Body of pancreas (tissue), 4 donors: ENCODE measurements at places on chromosomes 1 and 21.
A peak's percentile ranks its signal among the peaks of the same experiment; 100 is the strongest.

DNA sequence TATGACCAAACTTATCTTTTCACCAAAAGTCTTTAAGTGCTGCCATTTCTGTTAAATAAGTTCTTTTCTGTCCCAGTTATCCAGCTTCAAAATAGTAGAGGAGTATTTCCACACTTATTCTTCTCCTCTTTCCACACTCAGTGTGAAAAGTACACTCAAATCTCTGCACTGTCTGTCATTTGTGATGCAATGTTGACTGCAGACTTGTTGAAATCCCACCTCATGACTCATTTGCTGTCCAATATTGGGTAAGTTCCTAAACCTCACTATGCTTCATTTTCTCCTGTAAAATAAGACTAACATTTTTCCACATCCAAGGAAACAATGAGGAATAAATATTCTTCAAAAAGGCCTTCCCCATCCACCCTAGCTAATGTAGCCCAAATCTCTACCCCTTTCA lies 17.5 kb downstream of the LRRIQ3 start:
- DNase-seq, result no peak

GRCh38 chr1:118970451-118970850 lies 17.7 kb downstream of the TBX15 start:
- no peak for DNase-seq

- no peak for DNase-seq
These were observed 34.9 kb downstream of the WLS start for GRCh38 chr1:68197461-68197860.

- no peak for DNase-seq
These were observed 339.0 kb downstream of the DSCAM start for GRCh38 chr21:40507978-40508377.

DNA sequence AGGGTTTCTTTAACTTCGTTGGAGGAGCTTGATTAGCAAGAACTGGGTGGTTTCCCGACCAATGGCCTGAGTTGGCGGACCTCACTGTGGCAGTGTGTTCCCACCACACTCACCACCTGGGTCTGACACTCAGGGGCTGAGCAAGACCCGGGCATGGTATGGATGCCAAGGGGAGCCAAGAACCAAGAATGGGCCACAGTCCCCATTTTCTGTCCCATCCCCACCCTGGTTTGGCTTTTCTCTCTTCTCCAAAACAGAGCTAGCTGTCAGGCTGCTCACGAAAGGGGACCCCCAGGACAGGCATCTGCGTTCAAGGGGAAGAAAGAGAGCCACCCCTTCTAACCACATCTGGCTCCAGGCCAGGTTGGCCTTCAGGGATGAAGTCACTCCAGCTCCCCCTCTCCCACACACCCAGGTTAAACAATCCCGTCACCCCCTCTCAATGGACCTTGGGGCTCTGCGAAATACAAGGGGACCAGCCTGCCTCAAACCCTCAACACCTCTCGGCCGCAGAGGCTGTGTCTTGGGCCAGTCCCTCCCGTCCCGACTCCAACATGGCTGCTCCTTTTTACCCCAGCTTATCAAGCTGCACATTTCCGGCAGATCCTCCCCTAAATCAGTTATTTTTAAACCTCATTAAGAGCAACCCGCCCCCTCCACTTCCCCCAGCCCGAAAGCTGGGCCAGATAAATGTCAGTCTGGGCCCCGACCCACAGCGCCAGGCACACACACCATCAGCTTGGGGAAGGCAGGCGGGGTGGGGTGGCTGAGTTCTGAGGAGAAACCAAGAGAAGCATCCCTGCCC lies 3.4 kb downstream of the TAGLN2 start:
- peak; percentile 48 for DNase-seq

GRCh38 chr1:87478231-87478630 lies 149.6 kb downstream of the LMO4 start:
- DNase-seq, result no peak

GRCh38 chr1:65470766-65471165 lies 50.3 kb downstream of the LEPR start:
- no peak for DNase-seq

DNA sequence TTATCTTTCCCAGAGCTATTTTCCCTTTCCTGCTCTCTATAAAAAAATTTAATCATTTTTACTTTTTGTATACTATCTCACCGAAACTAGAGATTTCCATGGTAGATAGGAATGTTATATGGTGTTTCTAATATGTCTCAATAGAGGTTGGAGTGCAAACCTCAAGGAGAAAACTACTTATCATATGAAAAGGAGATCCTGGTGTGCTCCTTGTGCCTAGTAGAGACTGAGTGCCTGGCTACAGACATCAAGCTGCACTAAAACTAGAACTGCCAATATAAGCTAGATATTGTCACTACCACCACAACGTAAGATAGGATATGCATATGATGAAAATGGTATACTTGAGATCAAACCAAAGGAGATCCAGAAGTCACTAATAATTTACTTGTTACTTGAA lies 67.0 kb downstream of the RGS18 start:
- DNase-seq, result no peak

- DNase-seq, result no peak
These were observed 1.3 kb downstream of the FNDC10 start for GRCh38 chr1:1598720-1599029.

- peak; percentile 60 for DNase-seq
These were observed 152.4 kb downstream of the TOMM20 start for GRCh38 chr1:234975941-234976860.

- no peak for DNase-seq
These were observed 25.3 kb upstream of the SIPA1L2 start for GRCh38 chr1:232655028-232655745.

GRCh38 chr1:45246760-45247159 lies 40.4 kb upstream of the ZSWIM5 start:
- DNase-seq, result no peak

DNA sequence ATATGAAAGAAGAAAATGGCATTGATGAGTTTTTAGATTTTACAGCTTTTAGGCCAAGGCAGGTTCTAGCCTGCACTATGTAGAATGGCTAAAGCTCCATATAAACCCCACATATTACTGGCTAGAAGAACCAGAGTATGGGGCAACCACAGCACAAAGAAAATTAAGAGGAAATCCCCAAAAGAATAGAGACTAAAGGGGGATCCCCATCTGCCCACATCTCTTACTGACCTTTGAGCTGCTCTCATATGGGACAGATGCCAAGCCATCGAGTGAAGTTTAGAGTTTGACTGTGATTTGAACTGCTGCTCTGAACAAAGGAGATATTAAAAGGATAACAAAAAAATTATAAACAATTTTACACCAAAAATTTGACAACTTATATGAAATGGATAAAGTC lies 102.2 kb upstream of the HAO2 start:
- no peak for DNase-seq

GRCh38 chr1:201125800-201126199 lies 1.2 kb downstream of the ASCL5 start:
- DNase-seq, result peak; percentile 34

DNA sequence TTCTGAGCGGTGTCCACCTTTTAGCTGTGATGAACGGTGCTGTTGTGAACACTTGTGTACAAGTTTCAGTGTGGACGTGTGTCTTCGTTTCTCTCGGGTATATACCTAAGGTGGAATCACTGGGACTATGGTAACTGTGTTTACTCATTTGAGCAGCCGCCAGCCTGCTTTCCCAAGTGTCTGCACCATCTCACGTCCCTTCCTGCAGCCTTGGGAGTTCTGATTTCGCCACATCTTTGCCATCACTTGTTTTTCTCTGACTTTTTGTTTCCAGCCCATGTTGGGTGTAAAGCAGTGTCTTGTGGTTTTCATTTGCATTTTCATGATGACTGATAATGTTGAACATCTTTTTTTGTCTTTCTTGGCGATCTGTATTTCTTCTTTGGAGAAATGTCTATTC lies 40.4 kb downstream of the COL18A1 start:
- no peak for DNase-seq

DNA sequence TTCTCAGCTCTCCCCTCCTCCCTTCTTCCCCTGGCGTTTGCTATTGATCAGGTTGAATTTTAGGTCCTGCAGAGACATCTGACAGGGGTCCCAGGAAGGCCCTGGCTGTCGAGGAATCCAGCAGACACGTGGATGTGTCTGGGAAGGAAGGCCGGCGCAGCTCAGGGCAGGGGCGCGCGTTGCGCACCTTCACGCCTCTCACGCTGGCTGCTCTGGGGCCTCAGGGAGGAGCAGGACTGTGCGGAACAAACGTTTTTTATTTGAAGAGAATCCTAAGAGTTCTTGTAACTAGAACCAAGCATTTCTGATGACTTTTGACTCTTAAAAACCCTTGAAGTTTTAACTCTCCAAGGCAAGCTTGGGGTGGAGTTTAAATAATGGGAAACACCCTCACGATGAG lies 54.2 kb downstream of the SLC37A1 start:
- DNase-seq, result peak; percentile 0

DNA sequence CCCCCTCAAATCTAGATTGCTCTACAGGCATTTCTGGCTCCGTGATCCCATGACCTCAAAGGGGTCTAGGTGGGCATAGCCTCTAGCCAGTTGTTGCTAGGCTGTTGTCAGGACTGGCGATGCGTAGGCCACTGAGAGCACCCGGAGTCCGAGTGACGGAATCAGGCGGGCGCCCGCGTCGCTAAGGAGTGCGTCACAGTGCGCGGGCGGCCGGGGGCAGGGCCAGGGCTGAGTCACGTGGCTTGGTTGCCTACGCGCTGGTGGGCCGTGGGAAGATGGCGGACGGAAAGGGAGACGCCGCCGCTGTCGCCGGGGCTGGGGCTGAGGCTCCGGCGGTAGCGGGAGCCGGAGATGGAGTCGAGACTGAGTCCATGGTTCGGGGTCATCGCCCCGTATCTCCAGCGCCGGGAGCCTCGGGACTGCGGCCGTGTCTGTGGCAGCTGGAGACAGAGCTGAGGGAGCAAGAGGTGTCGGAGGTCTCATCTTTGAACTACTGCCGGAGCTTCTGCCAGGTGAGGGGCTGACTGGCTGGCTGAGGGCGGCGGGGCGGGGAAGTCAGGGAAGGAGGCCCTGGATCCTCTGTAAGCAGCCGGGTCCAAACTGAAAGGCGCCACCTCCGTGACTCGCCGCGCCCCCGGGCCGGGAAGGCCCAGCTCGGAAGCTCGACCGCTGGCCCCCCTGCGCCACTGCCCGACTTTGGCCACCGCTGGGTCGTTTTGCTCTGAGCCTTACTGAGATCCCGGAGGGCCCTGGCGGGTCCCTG lies at the start of gene RLF:
Gene RLF (plus strand): TSS at position 263 of the 763 bp plus-strand sequence. CDS start 13 bp downstream, at position 276.
- peak; percentile 95 for DNase-seq

DNA sequence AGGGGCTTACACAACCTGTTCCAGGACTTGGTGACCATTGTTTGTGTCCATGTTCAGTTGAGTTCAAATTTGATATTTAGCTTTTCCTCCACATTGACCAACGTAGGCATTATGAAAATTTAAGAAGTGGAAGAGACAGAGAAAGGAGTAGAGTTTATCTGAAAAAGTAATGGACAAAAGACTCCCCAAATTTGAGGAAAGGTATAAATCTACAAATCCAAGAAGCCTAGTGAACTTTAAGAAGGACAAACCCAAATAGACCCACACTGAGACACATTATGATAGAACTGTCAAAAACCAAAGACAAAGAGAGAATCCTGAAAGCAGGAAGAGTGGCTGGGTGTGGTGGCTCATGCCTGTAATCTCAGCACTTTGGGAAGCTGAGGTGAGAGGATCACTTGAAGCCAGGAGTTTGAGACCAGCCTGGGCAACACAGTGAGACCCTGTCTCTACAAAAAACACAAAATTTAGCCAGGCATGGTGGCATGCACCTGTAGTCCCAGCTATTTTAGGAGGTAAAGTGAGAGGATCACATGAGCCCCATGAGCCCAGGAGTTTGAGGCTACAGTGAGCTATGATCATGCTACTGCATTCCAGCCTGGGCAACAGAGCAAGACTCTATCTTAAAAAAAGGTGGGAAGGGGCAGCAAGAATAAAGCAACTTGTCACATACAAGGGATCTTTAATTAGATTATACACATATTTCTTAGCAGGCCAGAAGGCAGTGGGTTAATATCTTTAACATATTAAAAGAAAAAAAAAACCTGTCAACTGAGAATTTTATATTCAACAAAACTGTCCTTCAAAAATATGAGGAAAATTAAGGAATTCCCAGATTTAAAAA lies 41.0 kb upstream of the ERO1B start:
- no peak for DNase-seq

DNA sequence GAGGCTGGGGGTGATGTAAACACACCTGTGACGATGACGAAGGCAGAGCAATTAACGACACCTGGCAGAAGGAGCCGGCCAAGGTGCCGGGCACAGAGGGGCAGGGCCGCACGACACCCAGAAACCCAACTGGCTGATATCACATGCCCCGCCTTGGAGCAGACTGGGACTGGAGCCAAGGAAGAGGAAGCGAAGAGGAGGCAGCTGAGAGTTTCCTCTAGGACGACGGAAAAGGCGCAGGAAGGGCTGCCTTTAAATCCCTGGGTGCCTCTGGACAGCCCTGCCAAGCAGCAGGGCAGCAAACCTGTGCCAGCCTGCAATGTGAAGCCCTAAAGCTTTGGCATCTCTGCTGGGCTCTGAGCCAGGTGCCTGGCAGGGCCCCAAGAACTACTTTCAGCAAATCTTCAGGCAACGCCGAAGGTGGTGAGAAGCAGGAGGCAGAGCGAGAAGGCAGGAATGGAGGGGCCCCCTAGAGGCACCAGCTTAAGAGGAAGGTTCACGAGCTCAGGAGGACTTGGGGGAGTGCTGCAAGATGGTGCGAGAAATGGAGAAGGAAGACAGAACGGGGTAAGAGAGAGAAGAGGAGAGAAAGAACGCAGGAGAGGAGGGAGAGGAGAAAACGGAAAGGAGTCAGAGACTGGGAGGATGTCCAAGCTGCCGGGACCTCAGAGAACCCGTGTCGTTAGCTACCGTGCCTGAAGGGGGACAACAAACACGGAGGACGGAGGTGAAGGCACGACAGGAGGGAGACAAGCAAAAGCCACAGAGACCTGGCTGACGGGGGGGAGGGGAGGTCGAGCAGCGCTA lies 25.3 kb upstream of the PEF1 start:
- peak; percentile 90 for DNase-seq

DNA sequence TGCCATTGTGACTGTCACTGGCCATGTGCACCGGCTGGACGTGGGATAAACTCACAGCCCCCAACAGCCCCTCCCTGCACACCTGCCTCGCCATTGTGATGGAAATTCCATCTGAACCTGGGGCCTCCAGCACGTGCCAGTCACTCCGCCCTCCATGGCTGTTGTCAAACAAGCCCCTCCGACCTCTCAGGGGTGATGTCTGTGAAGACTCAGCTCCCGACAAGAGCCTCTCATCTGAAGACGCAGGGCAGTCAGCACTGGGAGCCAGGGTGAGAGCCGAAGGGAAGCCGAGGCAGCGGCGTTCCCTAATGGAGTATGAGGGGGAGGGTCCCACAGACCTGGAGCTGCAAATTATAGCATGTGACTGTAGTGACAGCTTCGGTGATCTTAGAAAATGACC lies 1.4 kb upstream of the KRTAP10-2 start:
- DNase-seq, result no peak

GRCh38 chr1:27522432-27523336 lies 32.7 kb upstream of the WASF2 start:
- no peak for DNase-seq

DNA sequence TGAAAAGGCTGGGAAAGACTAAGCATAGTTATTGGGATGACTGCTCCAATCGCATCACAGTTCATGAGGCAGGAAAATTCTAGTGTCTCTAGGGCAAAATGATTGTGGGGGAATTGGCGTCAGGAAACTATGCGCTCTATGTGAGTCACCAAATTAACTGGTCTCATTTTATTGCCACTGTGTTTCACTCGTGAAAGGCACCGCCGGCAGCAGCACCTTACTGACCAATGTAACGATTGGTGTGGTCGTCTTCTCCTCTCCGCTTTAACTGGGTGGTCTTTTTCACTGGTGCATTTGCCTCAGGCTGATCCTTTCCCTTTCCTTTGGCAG lies 83.5 kb downstream of the SPAG17 start:
- no peak for DNase-seq
